Caudate nucleus (tissue), 63 donors: ENCODE measurements at places on chromosomes 11 and 22.

- no peak for DNase-seq
Measured at GRCh38 chr11:35039076-35039475, 99.9 kb upstream of the CD44 start.

- DNase-seq, result no peak
Measured at GRCh38 chr11:46055371-46055770, 65.9 kb downstream of the PHF21A start.

GRCh38 chr11:98834776-98835175 is 186.0 kb upstream of the CNTN5 start:
- no peak for DNase-seq

- DNase-seq, result no peak
Measured at GRCh38 chr11:67558084-67558772, 25.4 kb upstream of the GSTP1 start.

GRCh38 chr11:29627541-29627940 is 389.3 kb downstream of the KCNA4 start:
- DNase-seq, result no peak

DNA sequence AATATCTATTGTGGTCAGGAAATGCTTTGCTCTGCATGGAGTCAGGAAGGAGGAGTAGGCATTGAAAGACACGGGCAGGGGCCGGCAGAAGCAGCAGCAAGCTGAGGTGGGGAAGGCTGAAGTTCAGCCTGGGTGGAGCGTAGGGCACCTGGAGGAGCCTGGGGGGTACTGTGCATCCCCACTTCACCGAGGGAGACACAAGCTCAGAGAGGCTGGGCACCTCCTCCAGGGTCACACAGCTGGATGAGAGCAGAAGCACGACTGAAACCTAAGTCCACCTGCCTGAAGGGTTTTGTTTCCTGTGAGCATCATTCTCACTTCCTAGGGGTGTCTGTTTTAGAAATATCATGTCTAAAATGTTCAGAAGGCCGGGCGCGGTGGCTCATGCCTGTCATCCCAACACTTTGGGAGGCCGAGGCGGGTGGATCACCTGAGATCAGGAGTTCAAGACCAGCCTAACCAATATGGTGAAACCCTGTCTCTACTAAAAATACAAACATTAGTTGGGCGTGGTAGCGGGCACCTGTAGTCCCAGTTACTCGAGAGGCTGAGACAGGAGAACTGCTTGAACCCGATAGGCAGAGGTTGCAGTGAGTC is 138.3 kb downstream of the MPPED1 start:
- no peak for DNase-seq

DNA sequence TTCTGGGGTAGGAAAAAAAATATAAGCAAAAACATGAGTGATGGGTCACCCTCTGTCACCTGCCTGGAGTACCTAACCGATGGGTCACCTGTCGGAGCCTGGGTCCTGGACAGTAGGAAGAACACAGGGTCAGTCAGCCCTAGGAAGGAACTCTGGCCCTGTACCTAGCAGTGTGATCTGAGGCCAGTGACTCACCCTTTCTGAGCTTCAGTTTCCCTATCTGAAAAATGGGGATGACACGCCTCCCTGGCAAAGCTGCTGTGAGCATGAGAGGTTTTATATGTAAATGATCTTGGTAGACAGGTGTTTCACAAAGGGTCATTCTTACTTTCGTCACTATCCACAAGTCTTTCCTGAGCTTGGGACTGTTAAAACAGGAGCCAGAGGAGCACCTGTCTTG is 182.0 kb downstream of the ST3GAL4 start:
- DNase-seq, result no peak

DNA sequence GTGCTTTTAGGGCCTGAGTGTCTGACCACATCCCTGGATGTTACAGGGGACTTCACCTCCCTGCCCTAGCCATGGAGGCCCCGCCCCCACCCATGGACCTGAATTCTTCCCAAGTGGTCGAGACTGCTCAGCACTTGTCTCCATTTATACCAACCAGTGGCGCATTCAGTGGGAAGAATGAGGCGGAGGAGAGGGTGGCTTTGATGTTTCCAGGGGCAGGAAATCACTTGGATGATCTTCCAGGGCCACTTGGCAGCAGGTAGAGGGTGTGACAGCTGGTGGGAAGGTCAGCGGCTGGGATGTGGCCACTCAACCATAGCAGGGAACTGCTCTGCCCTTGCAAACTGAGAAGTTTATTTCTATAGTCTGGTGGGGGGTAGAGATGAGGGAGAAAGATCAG is 155.1 kb upstream of the BLID start:
- DNase-seq, result no peak
